CD4-positive, alpha-beta T cell treated with Interleukin-6 at 100 ng/mL for 8 hours (primary cell): ENCODE measurements at places on chromosomes 2 and 18.

DNA sequence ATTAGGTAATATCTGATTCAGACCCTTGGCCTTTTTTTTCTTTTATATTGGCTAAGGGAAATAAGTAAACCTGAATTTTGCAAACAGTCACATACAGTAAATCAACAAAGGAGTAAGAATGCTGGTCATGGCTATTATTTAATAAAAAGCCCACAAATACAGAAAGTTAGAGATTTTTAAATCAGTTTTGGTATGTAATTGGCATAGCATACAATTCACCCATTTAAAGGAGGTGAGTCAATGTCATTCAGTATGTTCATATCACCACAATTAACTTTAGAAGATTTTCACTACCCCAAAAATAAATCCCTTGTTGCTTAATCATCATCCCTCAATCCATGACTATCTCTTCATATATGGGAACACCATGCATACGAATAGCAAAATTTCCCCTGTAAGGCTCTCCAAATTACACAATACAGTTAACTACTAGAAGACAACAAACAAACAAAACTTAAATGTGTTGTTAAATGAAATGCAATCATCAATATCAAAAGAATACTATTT, 45.9 kb upstream of the NYAP2 start:
- no peak for DNase-seq

DNA sequence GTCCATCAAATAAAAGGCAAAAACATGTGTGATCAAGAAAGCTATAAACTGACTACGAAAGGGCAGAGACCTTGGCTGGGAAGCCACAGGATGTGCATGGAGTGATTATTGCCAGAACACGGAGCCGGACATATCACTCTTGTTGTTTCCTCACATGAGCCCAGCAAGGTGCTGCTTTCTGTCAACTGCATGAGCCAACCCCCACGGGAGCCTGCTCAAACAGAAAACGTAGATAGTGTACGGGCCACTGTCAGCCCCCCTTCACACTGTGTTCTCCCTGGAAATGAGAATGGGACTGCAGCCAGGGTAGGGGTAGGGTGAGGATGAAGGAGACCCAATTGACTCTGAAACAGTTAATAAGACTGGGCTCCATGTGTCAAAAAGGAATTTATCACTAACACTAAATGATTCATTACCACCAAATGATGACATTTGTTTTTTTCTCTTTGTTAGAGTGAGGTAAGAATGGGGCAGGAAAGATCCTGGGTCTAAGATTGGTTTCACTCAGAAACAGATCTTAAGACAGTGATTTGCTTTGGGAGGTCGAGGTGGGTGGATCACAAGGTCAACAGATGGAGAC, 235.8 kb downstream of the MREG start:
- DNase-seq, result no peak

DNA sequence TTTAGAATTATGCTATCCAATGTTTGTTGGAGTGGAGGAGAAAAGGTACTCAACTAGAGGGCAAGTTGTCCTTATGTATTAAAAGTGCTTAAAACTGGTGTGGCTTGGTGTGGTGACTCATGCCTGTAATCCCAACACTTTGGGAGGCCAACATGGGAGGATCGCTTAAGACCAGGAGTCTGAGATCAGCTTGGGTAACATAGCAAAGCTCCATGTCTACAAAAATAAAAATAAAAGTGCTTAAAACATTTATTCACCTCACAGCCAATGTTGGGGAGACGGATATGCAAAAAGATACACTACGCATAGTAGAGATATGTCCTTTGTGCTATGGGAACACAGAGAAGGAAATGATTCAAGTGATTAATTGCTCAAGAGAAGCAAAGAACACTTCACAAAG, 19.3 kb upstream of the TNFAIP6 start:
- no peak for DNase-seq

GRCh38 chr2:241769819-241770184, 6.8 kb upstream of the GAL3ST2 start:
- no peak for DNase-seq

DNA sequence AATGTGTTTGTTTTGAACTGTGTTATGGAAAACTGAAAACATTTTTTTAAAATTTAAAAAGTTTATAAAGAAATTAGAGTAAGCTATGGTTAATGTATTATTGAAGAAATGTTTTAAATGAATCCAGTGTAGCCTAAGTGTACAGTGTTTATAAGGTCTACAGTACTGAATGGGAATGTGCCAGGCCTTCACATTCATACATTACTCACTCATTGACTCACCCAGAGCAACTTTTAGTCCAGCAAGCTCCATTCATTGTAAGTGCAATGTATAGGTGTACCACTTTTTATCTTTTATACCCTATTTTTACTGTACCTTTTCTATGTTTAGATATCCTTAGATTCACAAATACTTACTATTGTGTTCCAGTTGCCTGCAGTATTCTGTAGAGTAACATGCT, 215.1 kb upstream of the THUMPD2 start:
- no peak for DNase-seq

DNA sequence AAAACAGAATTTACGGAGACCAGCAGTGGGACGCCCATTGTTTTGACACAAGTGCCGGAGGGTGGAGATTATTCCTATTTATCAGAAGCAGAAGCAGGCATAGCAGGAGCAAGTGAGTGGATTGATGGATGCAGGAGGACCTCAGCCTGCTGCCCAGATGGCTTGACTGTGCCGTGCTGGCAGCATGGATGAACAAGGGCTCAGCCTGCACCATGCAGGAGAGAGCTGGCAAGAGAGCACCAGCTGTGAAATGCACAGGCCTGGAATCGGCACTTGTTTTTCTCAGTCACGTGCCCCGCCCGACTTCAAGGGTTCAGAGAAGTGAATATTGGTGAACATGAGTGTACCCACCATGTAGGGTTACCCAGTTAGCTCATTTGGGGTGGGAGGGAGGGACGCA, 4.0 kb downstream of the IL1R2 start:
- no peak for DNase-seq

GRCh38 chr2:30612371-30612770, 165.3 kb downstream of the LCLAT1 start:
- no peak for DNase-seq

- DNase-seq, result no peak
These were observed 104.1 kb downstream of the PAX3 start for GRCh38 chr2:222194669-222195068.

- DNase-seq, result no peak
These were observed 115.7 kb downstream of the FAM210A start for GRCh38 chr18:13610555-13611141.

GRCh38 chr2:177251165-177251542, 13.4 kb downstream of the NFE2L2 start:
- no peak for DNase-seq

- DNase-seq, result no peak
These were observed 164.2 kb upstream of the KLHL14 start for GRCh38 chr18:32937066-32937465.

DNA sequence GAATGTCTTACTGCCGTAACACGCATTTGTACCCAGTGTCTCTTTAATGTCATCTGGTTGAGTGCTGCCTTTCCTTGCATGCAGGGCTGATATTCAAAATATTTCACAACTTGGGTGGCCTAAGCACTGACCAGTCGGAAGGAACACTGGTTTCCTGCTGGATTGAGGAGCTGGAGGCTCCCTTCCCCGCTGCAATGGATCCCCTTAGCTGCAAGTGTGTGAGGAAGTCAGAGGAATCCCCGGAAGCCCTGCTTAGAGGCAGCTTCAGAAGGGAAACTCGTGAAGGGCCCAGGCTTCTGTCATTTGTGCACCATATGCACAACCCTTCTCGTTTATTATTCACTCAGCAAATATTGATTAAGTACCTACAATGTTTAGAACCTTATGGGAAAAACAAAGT, 33.2 kb upstream of the SP3 start:
- DNase-seq, result no peak

GRCh38 chr18:24362757-24363156, 34.9 kb downstream of the OSBPL1A start:
- DNase-seq, result no peak

GRCh38 chr2:26652361-26653041, 11.3 kb upstream of the CIB4 start:
- DNase-seq, result no peak
